ENCODE measurements at places on chromosomes 3 and 15.

DNA sequence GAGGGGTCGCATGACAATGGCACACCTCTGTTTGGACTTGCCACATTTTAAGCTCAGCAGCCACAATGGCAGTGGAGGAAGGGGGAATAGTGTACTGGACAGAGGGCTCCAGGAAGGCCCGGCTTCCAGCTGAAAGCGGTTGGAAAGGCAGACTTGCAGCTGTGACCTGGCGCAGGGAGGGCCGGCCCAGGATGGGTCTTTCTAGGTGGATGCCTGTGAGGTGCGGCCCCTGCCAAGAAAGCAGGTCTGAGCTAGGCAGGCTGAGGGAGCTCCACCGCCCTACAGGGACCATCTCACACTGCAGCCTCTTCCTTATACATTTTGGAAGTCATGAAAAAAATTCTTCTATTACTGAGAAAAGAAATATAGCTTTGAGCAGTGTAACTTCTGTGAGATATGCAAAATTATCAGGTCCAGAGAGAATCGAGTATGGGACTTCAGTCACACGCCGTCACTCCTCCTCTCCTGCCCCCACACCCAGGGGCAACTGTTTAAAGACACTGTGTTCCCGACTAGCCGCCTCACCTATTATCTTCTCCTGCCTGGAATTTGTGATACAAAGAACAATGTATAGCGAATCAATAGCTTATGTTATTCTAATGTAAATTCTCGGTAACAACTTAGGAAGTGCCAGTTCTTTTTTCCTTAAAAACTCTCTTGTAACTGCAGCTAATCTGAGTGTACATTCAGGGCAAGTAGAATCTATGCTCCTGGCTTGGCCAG is 331.0 kb downstream of the OCA2 start:
- DNase-seq, result no peak

- no peak for DNase-seq
These were observed 146.5 kb downstream of the FILIP1L start for GRCh38 chr3:99967796-99968195.

- no peak for DNase-seq
These were observed 12.7 kb downstream of the COL6A6 start for GRCh38 chr3:130529486-130530215.

GRCh38 chr3:112979244-112979832 is 4.4 kb upstream of the CD200R1 start:
- no peak for DNase-seq

DNA sequence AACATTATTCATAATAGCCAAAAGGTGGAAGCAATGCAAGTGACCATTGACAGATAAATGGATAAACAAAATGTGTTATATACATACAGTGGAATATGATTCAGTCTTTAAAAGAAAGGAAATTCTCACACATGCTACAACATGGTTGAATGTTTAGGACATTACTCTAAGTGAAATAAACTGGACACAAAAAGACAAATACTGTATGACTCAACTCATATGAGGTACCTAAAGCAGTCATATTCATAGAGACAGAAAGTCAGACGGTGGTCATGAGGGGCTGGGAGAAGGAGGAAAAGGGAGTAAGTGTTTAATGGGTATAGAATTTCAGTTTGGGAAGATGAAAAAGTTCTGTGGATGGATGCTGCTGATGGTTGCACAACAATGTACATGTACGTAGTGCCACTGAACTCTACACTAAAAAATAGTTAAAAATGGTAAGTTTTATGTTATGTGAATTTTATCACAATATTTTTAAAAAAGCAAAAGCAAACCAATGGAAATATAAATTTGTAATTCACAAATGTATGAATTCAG is 5.3 kb downstream of the TXNRD3 start:
- DNase-seq, result no peak

- DNase-seq, result no peak
These were observed 76.3 kb downstream of the PDZRN3 start for GRCh38 chr3:73548436-73548835.

DNA sequence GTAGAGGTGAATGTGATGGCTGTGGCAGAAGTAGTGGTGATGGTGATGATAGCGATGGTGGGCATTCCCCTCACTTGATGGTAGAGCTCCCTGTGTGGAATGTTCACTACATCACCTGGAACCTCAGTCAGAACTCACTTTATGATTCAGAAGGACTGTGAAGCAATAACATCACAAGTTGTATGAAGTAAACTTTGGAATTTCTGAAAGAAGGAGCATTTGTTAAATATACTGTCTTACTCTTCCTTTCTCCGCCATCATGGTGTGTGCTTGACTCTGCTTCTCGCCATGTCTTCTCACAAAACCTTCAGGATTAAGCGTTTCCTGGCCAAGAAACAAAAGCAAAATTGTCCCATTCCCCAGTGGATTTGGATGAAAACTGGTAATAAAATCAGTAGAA is at the start of gene PP2D1:
Gene PP2D1 (minus strand): TSS at position 101 of the 400 bp plus-strand sequence. CDS start 192 bp downstream, outside the sequence.
- DNase-seq, result no peak

GRCh38 chr3:141051443-141052200 is 475 bp downstream of the SPSB4 start:
- no peak for DNase-seq

GRCh38 chr3:1135194-1135593 is 42.4 kb downstream of the CNTN6 start:
- no peak for DNase-seq

DNA sequence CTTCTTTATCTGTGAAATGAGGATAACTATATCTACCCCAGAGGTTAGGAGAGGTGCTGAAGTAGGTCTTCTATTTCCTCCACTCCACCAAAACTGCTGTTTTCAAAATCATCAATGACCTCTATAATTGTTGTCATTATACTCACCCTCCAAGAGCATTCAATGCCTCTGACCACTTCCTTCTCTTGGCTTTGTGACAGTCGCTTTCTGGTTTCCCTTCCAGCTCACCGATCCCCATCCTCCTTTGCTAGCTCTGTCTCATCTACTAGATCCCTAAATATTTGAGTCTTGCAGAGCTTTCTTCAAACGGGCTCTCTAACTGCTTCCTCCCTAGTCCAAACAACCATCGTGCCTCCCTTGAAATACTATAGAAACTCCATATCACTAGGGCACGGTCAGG is 153.5 kb downstream of the RPLP1 start:
- DNase-seq, result no peak

DNA sequence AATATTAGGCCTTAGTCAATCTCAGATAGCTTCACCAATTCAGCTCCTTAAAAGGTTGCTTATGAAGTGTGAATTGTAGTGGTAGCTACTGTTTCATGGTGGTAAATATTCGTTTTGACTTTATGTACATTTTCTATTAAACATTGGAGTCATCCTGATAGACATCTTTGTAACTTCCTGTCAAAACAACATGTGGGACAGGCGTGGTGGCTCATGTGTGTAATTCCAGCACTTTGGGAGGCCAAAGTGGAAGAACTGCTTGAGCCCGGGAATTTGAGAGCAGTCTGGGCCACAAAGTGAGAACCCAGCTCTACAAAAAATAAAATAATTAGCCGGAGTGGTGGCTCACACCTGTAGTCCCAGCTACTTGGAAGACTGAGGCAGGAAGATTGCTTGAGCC is 2.0 kb upstream of the TRIM59 start:
- DNase-seq, result no peak

Data from activated T-helper 1 cell treated with anti-CD3 and anti-CD28 coated beads, Interleukin-2, amount 50 U/mL, for 16 hours (primary cell).